Stimulated activated CD8-positive, alpha-beta memory T cell treated with anti-CD3 and anti-CD28 coated beads, Interleukin-4, amount 100 ng/mL, for 1 hour (primary cell): ENCODE measurements at places on chromosomes 2 and 18.

- no peak for DNase-seq
Observed at GRCh38 chr2:179107737-179108136, 57.8 kb upstream of the CCDC141 start.

- DNase-seq, result no peak
Observed at GRCh38 chr2:52639692-52640091, 1127.9 kb upstream of the CHAC2 start.

DNA sequence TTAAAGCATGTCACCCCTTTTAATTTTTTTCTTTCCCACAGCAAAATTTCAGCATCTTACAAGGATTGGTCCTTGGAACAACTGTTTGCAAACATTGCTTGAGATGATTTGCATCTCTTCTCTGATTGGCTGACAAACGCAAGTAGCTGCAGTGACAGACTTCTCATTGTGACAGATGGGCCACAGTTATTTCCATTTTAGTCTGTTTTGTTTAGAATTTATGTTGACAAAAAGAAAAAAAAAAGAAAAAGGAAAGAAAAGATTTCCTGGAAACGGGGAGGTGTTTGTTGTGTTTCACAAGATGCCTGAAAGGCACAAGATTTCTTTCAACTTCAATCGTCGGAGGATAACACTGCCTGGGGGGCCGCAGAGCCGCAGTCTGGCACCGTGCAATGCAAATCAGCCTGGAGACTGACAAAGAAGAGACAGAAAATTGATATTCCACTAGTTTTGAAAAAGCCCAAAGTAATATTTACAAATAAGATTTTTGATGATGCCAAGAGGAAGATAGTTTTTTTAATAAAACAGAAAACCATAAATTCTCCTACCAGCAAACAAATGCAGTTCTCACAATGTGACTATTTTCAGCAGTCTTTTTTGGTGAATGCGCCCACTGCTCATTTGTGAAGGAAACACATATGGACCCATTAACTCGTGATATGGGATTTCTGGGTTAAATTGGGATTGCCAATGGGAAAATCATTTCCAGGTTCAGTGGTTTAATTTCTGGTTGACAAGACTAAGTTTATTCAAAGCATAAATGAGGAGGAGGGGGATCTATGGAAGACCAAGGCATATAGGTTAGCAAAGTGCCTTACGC lies 296.2 kb upstream of the SMIM21 start:
- DNase-seq, result no peak

DNA sequence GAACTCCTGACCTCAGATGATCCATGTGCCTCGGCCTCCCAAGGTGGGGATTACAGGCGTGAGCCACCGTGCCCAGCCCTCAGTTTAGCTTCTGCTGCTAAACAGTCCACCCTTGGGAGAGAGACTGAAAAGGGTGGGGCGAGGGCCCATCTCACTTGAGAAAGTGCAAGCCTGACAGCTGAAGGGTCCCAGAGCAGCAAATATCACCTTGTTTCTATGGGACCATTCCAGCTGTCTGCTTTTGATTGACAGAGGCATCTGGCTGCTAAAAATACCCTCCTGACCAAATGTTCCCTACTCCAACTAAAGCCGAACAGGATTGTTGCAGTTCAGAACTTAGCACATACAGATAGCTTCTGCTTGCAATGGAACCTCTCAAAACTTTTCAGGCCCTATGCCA lies 436 bp upstream of the SMYD1 start:
- DNase-seq, result no peak

DNA sequence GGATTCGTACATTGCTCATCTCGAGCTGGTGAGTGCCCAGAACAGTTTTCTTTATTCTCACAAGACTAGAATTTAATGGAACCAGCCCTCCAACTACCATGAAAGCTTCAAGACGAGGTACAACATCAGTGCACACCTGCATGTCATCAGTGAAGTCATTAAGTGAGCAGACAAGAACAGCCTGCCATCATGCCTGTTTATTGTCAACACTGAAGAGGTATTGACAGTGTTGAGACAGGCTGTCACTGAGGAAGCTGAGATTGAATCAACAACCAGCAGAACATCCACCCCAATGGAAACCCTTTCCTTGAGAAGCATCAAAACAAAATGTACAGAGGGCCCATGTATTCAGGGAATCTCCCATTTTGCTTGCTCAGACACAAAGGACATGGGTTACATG lies 148.0 kb upstream of the TCF4 start:
- DNase-seq, result no peak
